ENCODE measurements at places on chromosomes 7 and 10. TPM values are rescaled to one million over a fixed set of nuclear protein-coding genes. Genes with fewer than 3 reads are reported as not detected.

- DNase-seq: no peak
Measured at GRCh38 chr10:100154666-100155065, 31.2 kb downstream of the ERLIN1 start.

- DNase-seq: no peak
Measured at GRCh38 chr7:17690030-17690429, 250.3 kb downstream of the SNX13 start.

ZNF239 gene
- 14.6 TPM for total RNA-seq

- DNase-seq: peak; percentile 88
Measured at GRCh38 chr7:98086281-98086718, 20.4 kb upstream of the LMTK2 start.

FEZF1 gene
- not detected for total RNA-seq

ANKRD22 gene
- total RNA-seq: 14.7 TPM

- DNase-seq: no peak
Measured at GRCh38 chr7:36019538-36019937, 133.5 kb upstream of the EEPD1 start.

- DNase-seq: no peak
Measured at GRCh38 chr7:1200045-1200444, 32.6 kb upstream of the UNCX start.

DNA sequence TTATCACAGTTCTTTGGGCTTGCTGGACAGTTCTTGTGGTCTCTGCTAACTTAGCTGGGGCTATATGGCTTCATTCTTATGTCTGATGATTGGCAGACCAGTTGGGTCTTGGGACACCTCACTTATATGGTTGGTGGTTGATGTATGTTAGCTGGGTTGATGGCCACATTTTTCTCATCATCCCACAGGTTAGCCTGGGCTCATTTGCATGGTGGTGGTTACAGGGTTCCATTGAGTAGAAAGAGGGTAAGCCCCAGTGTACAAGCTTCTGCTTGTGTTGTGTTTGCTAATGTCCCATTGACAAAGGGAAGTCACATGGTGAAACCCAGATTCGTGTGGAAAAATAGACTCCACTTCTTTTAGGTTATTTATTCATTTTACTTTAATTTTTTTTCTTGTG, 40.6 kb downstream of the TMEM60 start:
- DNase-seq: no peak

CRPPA gene
- total RNA-seq: 3.6 TPM

DNA sequence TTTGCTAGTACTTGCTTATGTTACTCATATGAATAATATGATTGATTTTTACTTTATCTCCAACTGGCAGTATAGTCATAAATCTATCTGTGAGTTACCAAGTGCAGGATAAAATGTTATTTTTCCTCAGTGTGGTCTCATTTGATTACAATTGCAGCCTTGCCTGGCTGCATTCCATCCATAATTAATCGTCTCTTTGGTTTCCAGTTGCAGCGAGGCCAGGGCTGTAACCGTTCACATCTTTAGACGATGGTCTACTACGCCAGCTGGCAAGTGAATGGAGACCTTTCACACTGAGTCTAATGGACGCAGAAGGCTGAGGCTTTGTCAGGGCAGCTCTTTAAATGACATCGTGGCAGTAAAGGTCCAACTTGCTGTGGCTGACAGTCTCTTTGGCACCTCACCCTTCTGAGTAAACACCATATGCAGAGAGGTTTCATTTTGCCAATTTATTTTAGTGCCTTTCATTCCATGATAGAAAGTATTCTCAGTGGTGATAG, 84.0 kb downstream of the ARL4A start:
- no peak for DNase-seq

DNA sequence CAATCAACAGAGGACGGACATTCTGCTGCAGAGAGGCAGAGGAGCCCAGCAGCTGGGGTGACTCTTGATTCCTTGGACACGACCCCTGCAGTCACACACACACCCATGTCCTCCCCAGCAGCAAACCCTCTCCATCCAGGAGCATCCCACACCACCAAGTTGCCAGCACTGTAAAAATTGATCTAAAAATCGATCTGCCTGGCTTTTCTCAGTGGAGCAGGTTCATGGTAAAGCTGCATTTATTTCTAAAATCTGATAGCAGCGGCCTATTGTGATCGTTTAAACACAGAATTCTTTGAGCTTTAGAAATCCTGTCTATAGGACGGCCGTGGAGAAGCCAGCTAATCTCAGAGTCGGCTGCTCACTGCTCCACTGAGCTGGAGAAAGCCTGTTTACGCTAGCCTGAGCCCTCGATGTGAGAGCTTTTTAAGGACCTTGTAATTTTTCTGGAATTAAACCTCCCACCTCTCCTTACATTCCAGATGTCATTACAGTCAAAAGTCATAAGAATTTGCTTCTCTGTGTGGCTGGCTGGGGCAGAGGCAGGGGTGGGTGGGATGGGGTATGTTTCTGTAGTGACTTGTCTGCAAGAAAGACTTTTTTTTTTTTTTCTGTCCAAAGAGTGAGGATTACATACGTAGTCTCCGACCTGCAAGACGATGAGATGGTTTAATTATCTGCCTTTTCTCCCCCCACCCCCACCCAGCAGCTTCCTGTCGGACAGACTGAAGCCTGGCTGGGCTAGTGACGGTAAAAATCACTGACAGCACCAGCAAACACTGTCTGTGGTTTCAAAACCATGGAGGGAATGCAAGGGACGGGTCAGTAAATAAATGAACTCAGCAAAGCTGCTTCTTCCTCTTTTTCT, 31.6 kb downstream of the TRIM8 start:
- DNase-seq: peak; percentile 61

DNA sequence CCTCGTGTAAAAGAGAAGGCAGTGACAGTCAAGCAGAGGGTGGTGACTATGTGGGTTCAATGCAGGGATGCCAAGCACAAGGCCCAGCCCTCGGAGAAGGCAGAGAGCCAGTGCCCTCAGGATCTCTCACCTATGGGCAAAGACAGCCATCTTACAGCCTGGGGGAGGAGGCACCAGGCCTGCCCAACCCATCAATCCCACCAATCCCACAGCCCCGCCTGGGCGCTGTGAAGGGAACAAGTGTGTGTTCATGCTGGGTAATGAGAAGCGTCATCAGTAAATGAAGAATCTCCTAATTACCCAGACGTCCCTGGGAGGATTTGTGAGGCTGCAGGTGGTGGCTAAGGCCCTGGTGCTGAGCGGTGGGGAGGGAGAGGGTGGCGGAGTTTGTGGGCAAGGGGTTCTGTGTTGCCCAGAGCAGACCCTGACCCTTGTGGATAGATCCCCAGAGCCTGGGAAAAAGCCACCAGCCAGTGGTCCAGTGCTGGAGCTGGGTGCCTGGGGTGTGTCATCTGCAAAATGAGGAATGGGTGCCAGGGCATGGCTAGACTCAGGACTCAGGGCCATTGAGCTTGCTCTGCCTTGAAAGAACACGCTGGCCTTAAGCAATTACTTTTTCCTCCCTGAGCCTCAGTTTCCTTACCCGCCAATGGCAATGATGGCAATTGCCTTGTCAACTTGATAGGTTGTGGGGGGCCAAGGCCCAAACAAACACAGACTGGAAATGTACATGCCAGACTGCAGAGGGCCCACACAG, 128.1 kb upstream of the UNC5B start:
- DNase-seq: peak; percentile 34

PNLIP gene
- not detected for total RNA-seq

DNA sequence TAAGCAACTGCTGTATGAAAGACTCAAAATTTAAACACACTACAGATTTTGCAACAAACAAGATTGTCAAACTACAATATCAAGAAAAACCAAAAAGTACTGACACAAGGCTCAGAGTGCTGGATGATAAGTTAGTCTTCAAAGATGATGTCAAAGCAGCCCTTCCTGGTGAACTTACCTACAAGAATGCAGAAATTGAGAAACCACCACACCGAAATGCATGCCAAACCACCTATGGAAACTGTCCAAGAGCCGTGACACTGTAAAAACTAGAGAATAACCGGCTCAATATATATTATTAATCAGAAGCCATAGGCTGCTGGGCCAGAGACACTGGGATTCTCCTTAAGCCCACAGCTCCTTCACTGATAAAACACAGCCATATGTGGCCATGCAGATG, 25.3 kb downstream of the DENND11 start:
- DNase-seq: no peak

GJD4 gene
- total RNA-seq: not detected

- DNase-seq: no peak
Measured at GRCh38 chr10:52266858-52267257, 47.2 kb upstream of the DKK1 start.

UBE3C gene
- 81.7 TPM for total RNA-seq

EXOC6 gene
- total RNA-seq: 16.6 TPM

- DNase-seq: no peak
Measured at GRCh38 chr10:71643904-71644303, 75.7 kb downstream of the C10orf105 start.

LIPF gene
- not detected for total RNA-seq

DNA sequence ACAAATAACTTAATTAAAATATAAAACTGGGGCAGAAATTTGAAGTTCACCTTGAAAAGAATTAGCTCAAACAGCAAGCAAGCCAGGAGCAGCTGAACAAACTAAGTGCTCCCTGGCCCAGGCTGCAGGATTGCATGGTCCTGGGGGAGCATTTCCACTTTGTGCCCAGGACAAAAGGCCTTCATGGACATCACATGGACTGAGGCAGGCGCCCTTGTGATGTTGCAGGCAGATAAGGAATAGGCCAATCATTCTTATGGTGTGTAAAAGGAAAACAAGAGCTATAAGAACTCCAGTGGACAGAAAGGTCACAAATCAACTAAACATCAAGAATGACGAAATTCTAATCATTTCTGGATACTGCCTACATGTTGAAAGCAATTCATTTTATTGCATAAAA, 17.5 kb upstream of the TECTB start:
- DNase-seq: no peak

- DNase-seq: no peak
Measured at GRCh38 chr10:120423431-120424197, 33.4 kb upstream of the PLPP4 start.

GRCh38 chr7:129218514-129219062, 6.2 kb upstream of the AHCYL2 start:
- peak; percentile 85 for DNase-seq

- DNase-seq: peak; percentile 64
Measured at GRCh38 chr10:100518761-100519241, 860 bp downstream of the SEC31B start.

CTTNBP2 gene
- total RNA-seq: 16.6 TPM

DNA sequence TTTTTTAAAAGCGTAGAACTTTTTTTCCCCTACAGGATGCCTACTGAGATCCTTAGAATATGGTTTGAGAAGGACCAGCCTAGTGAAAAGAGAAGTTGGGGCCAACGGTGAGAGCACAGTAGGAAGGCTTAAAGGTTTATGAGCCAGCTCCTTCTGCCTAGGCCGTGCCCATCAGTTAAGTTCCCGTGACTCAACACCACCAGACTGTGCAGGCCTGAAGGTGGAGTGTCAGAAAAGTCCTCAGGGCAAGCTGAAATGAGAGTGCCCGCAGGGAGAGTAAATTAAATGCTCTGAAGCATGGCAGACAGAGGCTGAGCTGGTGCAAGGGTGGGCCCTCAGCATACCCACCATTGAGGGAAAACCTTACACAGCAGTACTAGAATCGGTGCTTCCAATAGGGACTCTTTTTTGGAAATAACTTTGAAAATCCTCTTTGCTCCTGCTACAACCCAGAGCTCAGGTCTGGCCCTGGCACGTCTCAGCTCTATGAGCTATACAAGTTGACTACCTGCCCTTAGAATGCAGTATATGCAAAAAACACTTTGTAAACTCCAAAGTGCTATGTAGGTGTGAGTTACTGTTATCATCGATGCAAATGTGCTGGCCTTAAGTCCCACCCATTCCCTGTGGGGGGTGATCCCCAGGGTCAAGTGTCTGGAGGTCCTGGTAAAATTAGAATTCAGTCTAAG, 15.2 kb upstream of the C10orf67 start:
- DNase-seq: no peak

GRCh38 chr7:6317797-6318438, 45.5 kb upstream of the CYTH3 start:
- DNase-seq: peak; percentile 52

- DNase-seq: no peak
Measured at GRCh38 chr7:1986366-1987083, 246.2 kb downstream of the MAD1L1 start.

DNA sequence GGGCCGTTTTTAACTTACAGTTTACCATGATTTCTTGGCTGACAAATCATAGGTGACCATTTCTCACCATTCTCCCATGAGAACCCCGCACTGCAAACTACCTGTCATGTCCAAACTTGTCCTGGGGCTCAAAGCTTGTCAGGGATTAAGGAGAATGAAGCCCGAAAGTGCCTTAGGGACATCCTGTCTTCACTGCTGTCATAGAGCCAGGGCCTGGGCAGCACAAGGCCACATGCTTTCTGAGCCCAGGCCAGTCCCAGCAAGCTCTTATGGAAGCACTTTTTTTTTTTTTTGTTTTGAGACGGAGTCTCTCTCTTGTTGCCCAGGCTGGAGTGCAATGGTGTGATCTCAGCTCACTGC, 33.9 kb downstream of the CCM2 start:
- peak; percentile 64 for DNase-seq

DNA sequence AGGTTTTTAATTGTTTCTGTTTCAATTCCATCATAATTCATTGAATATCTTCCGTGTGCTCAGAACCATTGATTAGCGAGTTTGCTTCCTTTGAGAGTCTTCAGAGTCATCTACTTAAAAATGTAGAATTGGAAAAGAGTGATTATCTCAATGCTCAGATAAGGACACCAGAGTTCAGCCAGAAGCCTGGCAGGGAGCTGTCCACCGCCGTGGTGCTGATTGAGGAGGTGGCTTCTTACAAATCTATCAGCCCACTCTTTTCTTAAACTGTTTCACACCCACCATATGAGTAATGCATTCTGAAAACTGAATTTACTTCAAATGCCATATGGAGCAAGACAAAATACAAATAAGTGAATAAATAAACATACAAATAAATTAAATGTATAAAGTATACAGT, 79.3 kb downstream of the INSYN2A start:
- DNase-seq: no peak

GRCh38 chr10:113252650-113253618, 299.9 kb upstream of the HABP2 start:
- no peak for DNase-seq

TSPAN13 gene
- 50.2 TPM for total RNA-seq

- DNase-seq: no peak
Measured at GRCh38 chr7:116679500-116679899, 7.5 kb downstream of the MET start.

GRCh38 chr10:12510501-12510941, 161.2 kb downstream of the CAMK1D start:
- DNase-seq: peak; percentile 40

DNA sequence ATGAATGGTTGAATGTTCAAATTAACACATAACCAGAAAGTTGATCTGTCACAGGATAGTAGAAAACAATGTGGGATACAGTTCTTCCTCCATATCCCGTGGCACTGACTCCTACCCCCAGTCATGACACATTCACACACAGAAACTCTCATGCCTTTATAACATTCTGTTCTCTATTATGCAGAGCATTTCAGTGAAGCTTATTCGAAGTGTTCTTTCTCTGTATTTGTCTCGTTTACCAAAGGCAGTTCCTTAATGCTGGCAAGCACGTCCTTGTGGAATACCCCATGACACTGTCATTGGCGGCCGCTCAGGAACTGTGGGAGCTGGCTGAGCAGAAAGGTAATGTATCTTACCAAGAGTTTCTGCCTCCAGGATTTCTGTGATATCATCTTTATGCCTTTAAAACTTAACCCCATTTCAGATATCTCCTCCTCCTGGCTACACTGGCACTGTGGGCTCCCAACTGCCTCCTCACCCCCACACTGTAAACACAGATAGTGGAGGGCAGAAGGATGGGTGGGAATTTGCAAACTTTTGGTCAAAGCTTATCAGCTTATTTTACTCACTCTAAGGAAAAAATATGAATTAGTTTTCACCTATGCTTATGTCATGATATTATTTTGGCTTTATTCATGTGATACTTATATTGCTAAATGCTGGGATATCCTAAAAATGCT, 34.1 kb downstream of the BLVRA start:
- no peak for DNase-seq

- DNase-seq: no peak
Measured at GRCh38 chr10:57799625-57800024, 468.1 kb downstream of the IPMK start.

Data from ureter (tissue), 1 donor.